ENCODE measurements at places on chromosomes 6 and 20.

- DNase-seq, result no peak
These were observed 500.4 kb upstream of the SULF2 start for GRCh38 chr20:48285656-48286055.

GRCh38 chr20:1377341-1377871 is 15.4 kb downstream of the FKBP1A start:
- DNase-seq, result no peak

DNA sequence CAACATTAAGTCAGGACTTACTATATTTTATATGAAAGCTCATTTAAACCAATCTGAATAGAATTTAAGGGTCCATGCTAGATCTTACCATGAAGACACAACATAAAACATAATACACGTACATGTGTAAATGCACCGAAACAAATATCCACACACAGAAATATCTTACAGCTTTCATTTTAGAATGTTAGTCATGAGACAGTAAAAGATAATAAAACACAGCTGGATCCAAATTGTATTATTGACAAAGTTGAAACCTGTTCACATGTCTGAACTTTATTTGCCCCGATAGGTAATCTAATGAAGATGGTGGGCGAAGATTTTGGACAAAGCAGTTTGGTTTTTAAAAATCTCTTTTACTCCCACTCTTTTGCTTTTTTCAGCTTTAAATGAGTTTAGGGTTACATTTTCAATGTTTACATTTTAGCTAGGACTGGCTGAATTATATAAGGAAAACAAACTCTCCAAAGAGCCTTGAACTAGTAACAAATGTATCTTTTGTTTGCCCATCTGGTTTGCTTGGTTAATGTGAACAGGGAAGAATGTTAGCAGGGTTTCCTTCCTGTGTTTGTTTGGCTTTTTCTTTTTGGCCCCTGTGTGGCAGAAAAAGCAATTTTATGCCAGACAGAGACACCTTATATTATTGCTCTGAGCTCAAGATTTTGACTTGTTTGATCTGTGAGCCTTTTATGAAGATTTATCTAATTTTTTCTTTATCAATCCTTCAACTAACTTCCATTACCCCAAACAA is 5.1 kb upstream of the TMEM181 start:
- DNase-seq, result no peak

GRCh38 chr6:105374010-105374420 is 28.9 kb downstream of the PREP start:
- DNase-seq, result no peak

DNA sequence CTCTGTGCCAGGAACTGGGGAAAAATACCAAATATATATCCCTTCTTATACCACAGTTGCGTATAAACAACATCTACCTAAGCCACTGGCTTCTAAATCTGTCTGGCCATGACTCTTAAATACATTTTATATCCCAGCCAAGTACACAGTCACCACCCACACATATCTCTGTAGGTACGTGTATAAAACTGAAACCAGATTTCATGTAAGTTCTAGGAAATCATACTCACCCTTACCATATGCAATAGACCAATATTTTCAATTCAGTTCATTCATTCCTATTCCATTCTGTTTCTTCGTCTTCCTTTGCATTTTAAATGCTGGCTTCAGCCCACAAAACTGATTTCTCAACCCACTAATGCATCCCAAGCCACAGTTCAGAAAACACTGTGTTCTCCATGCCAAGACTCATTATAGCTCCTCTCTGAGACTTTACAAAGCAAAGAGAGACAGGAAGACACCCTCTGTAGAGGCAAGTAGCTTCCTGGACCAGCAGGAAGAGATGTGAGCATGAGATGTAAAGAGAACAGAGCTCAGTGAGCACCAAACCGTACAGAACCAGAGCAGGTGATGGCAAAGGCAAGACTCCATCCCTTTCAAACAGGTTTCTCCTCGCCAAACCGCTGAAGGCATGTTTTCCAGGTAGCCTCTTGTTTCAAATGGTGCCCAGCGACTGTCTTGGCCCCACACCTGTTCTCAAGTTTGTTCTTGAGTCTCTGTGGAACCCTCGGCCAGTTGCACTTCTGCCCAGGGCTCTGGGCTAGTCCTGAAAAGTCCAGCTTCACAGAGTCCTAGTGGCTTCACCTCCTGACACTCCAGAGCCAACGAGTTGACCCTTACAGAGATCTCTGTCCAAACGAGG is 18.7 kb downstream of the FAM50B start:
- no peak for DNase-seq

DNA sequence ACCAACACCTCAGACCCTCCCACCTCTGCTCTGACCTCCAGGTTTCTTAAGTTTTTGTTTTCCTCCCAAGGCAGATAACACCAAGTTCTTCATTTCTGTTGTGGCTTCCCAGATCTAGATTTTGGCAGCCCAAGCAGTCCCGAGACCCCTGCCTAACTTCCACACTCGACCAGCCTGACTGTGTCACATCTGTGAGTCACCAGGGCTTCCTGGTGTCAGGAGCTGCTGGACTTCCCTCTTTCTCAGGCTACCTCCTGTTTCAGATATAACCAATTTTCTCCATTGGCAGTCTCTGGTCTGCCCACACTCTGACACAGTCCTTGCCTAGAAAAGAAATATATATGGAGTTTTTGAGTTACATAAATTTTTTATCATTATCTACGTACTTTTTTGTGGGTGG is 46.1 kb upstream of the CCN6 start:
- peak; percentile 73 for DNase-seq

Data from AML-193 (cell line).